ENCODE measurements at places on chromosomes 11 and 22.

- no peak for DNase-seq
Measured at GRCh38 chr22:39275814-39276439, 31.1 kb upstream of the PDGFB start.

DNA sequence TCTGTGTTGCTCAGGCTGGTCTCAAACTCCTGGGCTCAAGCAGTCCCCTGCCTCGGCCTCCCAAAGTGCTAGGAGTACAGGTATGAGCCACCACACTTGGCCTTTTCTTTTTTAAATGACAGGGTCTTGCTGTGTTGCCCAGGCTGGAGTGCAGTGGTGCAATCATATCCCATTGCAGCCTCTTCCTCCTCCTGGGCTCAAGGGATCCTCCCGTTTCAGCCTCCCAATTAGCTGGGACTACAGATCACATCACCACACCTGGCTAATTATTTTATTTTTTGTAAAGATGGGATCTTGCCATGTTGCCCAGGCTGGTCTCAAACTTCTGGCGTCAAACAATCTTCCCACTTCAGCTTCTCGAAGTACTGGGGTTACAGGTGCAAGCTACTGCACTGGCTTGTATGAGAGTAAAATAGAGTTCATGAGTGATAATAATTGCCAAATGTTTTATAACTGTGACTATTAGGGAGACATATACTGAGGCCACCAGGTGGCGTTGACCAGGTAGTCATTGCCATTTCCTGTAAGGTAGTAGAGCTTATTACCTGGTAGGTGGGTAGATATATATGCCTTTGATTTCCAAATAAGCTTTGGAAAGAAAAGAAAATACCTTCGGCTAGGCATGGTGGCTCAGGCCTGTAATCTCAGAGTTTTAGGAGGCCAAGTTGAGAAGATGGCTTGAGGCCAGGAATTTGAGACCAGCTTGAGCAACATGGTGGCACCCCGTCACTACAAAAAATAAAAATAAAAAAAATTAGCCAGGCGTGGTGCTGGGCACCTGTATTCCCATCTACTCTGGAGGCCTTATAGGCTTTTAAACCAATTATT lies 5.4 kb downstream of the FDX1 start:
- peak; percentile 15 for DNase-seq

GRCh38 chr11:94781837-94782236 lies 13.7 kb downstream of the AMOTL1 start:
- DNase-seq = no peak

GRCh38 chr22:50148991-50149721 lies 21.4 kb upstream of the PANX2 start:
- peak; percentile 79 for DNase-seq

- no peak for DNase-seq
Measured at GRCh38 chr11:86144846-86145245, 76.0 kb upstream of the PICALM start.

DNA sequence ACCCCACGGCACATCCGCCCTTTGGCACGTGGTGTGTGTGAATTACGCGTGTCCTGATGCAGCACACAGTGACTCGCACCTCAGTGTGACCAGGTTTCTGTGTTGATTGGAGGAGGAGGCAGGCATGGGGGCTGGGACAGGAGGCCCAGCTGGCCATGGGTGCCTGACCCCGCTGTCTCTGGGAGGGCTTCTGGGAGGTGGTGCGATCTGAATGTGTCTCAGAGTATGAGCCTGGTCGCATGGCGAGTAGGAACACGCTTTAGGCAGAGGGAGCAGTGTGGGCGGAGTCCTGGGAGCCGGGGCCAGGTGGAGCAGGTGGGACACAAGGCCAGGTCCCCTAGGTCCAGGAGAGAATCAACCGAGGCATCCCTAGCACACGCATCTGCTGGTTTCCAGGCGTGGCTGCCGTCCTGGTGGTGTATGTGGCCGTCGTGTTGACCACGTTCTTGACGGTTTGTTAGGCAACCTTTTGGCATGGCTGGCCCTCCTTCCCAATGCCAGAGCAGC lies 5.7 kb downstream of the GRAMD4 start:
- no peak for DNase-seq

- no peak for DNase-seq
Measured at GRCh38 chr11:2816523-2816922, 69.1 kb downstream of the CDKN1C start.

- DNase-seq = no peak
Measured at GRCh38 chr11:69156235-69156639, 502 bp downstream of the SMIM38 start.

- DNase-seq = no peak
Measured at GRCh38 chr22:20840646-20841371, 17.8 kb downstream of the PI4KA start.

GRCh38 chr11:37370817-37371216 lies 772.8 kb upstream of the RAG2 start:
- DNase-seq = no peak

GRCh38 chr11:44752713-44753112 lies 26.0 kb downstream of the TSPAN18 start:
- no peak for DNase-seq

DNA sequence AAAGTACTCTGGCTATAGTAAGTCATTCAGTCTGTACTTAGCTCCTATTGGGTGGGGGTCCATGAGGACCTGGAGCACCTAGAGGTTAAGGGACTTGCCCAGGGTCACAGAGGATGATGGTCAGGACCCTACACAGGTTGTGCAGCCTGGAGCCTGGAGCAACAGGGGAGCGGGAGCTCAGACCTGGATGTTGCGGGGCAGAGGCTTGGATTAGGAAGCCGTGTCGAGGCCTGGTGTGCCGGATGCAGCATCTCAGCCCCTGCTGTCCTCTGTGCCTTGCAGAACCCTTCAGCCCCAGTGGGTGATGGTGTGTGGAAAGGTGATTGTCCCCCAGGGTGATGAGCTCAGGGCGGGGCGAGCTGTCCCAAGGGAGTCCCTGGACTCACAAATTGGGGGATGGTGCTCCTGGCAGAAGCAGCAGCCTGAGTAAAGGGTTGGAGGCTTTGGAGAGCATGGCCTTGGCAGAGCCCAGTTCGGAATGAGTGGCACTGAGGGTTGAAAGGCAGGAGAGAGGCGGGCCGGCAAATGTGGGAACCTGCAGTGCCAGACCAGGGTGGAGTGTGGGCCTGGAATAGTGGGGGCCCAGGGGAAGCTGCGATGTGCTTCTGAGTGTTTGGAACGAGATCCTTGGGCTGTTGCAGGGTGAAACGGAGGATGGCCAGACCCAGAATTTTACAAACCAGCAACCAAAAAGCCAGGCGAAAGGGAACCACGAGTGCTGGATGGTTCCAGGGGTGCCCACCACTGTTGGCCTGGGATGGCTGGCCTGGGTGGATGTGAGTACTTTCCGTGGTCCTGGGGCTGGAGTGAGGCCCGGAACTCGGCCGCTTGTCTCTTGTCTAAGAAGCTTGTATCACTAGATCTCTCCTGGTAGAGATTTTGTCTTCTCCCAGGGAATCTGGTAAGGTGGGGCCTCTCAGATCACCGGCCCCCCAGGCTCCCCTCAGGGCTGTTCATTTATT lies 2.9 kb downstream of the TPCN2 start:
- no peak for DNase-seq

DNA sequence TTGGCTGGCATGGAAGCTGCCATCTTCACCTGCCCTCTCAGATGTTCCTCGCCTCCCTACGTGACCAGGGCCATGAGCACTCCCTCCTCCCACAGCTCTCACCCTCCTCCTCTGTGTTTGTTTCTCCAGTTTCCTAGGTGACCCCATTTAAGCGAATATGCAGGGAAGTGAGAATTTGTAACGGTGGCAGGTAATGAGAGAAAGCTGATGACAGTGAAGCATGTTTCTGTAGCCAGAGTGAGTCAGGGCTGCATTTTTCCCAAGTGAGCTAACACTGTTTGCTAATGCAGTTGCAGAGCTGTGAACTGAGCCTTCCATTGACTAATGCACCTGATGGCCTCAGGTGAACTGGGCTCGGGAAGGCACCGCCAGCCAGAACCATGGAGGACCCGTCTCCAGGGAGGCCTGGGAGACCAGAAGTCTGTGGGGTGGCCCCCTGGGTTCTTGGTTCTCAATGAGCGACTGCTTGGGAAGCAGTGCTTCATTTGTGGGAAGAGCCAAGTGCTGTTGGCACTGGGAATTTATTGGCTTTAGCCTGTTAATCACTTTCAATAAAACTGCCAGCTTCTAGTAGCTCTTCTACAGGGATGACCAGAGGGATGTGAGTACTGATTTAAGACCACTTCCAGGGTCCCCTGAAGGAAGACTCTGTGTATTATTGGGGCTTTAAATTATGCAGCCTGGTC lies 64.5 kb downstream of the BARX2 start:
- no peak for DNase-seq

GRCh38 chr11:104169091-104169490 lies 5.1 kb upstream of the PDGFD start:
- no peak for DNase-seq

DNA sequence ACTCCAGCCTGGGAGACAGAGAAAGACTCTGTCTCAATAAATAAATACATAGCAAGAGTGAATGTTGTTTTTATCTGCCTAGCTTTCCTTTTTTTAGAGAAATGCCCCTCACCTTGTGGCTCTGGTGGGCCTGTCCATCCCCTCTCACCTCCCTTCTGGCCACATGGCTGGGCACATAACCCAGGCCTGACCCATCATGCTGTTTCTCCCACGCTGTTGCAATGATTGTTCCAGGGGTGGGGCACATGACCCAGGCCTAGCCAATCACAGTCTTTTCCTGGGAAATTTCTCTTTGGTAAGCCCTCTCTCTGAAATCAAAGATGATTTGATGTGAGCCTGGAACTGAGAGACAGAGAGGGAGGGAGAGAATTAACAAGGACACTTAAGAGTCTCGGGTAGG lies 5.5 kb upstream of the CYTH4 start:
- DNase-seq = no peak

DNA sequence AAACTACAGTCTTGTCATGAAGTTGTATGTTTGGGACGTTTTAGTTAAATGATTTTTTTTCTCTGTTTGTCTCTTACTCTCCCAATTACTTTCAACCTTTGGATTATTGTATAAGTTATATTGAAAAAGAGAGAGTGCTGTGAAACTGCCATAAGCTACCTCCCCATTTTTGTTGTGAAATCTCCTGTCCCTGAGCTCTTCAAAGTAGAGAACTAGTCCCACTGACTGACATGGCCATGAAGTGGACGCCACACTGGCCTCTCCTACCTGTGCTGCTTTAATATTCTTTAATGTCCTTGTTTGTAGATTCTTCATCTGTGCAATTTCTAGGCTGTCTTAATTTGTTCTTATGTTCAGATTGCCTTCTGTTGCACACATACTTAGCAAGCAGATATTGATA lies 56.3 kb downstream of the PPFIA1 start:
- DNase-seq = no peak

DNA sequence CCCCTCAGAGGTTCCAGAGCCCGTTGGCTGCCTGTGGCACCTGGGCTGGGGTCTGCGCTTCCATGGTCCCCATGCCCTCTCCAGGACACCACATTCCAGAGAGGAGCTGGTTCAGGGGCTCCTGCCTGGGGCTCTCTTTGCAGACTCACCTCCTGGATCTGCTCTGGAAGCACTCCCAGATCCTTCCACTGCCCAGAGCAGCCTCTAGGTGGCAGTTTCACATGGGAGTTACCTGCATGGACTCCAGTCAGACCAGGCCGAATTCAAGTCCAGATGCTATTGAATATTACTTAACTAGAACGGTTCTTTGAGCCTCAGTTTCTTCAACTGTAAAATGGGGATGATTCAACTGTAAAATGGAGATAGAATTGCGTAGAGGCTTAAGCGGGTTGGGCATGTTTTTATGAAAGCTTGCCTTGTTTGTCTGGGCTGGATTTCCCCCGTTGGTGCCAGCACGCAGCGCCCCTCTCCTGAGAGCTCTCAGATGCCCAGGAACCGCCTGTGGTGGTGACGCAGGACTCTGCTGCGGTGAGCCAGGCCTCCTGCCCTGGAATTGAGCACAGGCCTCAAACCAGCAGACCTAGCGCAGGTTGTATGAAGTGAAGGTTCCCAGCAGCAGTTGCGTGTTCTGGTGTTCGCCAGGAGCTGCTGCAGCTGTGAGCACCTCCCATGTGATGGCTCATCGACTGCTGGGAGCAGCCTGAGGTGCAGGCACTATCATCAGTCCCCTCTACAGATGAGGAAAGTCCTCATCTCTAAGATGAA lies 44.2 kb downstream of the LMO1 start:
- peak; percentile 22 for DNase-seq

- no peak for DNase-seq
Measured at GRCh38 chr11:14973621-14974514, 1.7 kb upstream of the CALCA start.

- no peak for DNase-seq
Measured at GRCh38 chr11:126090452-126090851, 27.8 kb upstream of the CDON start.

DNA sequence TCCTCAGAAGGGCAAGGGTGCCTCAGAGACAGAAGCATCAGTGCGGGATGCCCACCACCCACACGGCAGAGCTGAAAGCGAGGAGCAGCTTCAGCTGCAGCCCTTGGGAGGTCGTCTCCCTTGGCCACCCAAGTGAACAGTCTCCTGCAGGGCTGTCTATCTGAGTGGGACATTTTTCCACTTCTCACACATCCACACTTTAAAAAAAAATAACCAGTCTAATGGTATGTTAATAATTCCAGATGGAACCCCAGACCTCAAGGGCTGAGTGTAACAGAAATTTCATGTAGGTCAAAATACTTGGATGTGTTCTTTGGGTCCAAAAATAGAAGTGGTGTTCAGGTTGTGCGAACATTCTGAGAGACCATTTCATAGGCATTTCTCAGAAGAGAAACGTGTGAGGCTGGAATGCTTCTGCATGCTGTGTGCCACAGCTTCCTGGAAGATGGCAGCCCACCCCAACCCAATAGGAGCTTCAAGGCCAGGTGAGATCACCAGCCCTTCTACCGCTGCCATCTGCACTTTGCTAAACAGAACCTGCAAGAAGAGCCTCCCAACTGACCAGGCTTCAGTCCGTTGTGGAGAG lies 623.2 kb downstream of the OPCML start:
- no peak for DNase-seq

- no peak for DNase-seq
Measured at GRCh38 chr11:725624-726202, 19.7 kb downstream of the EPS8L2 start.

DNA sequence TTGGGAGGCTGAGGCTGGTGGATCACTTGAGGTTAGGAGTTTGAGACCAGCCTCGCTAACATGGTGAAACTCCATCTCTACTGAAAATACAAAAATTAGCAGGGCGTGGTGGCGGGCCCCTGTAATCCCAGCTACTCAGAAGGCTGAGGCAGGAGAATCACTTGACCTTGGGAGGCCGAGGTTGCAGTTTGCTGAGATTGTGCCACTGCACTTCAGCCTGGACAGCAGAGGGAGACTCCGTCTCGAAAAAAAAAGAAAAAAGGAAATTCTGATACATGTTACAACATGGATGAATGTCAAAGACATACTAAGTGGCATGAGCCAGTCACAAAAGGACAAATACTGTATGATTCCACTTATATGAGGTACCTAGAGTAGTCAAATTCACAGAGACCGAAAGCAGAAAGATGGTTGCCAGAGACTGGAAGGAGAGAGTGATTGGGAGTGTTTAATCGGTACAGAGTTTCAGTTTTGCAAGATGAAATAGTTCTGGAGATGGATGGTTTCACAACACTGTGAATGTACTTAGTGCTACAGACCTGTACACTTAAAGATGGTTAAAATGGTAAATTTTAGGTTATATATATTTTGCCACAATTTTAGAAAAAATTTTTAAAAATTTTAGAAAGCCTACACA lies 92.3 kb downstream of the BLID start:
- DNase-seq = no peak
